ENCODE measurements at places on chromosomes 4 and X.
A peak's percentile ranks its signal among the peaks of the same experiment; 100 is the strongest.

GRCh38 chrX:140804292-140804691 lies 94.7 kb downstream of the LINC00632 start:
- DNase-seq = no peak

DNA sequence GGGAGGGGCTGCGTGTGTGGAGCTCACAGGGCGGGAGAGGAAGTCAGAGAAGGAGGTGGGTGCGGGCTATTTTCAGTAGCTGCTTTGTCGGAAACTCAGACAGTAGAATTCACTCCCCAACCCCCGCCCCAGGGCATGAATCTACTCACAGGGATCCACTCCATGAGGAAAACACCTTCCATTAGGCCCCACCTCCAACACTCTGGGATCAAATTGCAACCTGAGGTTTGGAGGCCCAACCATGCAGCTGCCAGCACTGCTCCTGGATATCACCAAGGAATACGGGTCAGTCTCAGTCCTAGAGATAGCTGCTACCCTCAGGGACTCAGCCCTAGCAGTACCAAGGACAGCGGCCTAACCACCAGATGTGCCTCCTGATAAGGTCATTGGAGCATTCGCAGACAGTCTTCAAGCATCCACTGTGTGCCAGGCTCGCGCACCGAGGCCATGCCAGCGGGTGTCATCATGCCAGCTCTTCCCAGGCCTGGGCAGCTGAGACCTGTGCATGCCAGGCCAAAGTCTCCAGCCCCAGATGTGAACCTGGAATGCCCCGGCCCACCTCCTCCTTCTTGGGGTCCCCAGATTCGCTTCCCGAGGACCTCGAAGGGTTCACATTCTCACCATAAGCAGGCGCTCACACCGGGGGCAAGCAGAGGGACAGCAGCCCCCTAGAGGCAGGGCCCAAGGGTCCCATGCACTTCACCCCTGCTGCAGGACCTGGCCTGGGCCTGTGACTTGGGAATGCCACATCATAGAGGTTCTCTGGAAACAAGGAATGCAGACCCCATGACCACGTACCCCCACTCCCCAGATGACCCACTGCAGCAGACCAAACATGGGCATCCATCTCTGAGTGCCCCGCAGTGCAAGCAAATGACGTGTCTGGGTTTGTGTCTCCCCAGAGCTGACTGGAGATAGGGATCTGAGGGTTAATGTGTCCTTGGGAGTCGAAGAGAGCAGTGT lies 102.3 kb downstream of the ADRA2C start:
- peak; percentile 44 for DNase-seq

DNA sequence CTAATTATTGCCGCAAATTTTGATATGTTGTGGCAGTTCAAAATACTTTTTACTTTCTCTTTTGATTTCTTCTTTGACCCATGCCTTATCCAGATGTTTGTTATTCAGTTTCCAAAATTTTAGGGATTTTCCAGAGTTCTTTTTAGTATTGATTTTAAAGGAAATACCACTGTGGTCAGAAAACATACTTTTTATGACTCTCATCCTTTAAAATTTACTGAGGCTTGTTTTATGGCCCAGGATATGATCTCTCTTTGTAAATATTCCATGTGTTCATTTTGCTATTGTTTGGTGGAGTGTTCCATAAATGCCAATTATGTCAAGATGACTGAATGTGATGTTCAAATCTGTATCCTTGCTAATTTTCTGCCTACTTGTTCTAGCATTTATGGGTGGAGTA lies 272.3 kb upstream of the DIPK2B start:
- DNase-seq = peak; percentile 54

- DNase-seq = no peak
Measured at GRCh38 chrX:16914058-16914457, 32.4 kb upstream of the REPS2 start.

DNA sequence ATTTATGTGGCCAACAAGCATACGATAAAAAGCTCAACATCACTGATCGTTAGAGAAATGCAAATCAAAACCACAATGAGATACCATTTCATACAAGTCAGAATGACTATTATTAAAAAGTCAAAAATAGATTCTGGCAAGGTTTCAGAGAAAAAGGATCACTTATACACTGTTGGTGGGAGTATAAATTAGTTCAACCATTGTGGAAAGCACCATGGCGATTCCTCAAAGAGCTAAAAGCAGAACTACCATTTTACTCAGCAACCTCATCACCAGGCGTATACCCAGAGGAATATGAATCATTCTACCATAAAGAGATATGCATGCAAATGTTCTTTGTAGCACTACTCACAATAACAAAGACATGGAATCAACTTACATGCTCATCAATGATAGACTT lies 478.7 kb upstream of the GALNTL6 start:
- no peak for DNase-seq

GRCh38 chr4:163474027-163474426 lies 473 bp upstream of the TKTL2 start:
- no peak for DNase-seq

- DNase-seq = no peak
Measured at GRCh38 chr4:74665346-74665745, 129.0 kb downstream of the BTC start.

GRCh38 chrX:37781814-37782213 lies 2.0 kb downstream of the CYBB start:
- no peak for DNase-seq

DNA sequence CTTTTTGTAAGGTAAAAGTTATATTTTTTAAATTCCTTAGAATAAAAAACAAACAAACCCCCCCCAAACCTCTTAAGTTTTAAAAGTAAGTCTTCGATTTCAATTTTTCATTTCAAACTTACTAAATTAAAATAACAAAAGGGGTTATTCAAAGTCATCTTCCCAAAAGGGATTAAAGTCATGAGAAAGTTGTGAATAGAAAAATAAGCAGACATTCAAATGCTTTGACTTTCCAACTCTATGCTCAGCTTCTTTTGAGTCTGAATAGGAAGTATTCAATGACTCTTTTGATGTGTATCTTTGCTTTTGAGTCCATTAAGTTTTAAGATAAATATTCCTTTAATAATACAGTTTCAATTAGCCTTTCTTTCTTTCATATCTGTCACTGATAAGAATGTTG lies 138.3 kb downstream of the GRIA2 start:
- DNase-seq = no peak

GRCh38 chr4:117545039-117545438 lies 459.7 kb upstream of the TRAM1L1 start:
- no peak for DNase-seq

DNA sequence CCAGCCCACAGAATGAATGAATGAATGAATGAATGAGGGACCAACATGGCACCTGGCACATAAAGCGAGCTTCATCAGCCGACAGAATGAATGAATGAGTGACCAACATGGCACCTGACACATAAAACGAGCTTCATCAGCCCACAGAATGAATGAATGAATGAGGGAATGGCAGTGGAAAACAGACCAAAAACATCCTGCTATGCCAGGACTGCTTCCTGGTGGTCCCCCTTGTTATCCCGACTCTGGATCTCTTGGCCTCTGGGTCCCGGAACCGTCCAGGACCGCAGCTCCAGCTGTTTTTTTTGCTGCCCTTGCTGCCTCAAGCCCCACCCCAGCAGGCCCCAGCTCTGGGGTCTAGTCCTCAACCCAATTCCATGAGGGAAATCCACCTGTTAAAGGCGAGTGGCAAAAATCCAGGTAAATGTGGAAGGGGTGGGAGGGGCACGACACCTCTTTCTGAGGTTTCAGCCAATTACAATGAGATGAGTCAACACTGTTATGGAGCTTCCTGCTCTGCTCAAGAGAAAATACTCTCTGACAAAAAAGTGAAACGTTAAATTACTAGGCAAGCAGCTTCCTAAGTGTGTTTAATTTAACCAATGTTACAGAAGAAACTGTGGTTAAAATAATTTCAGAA lies 72.0 kb upstream of the MTNR1A start:
- DNase-seq = no peak
